Epithelial cell of umbilical artery (primary cell): ENCODE measurements at places on chromosomes 2 and 18. TPM values are rescaled to one million over a fixed set of nuclear protein-coding genes. Genes with fewer than 3 reads are reported as not detected.

CRYBA2 gene
- total RNA-seq: not detected in 2 replicates

ATP6V1B1 gene
- 0.15 and 0.65 TPM in 2 replicates for total RNA-seq

B3GNT7 gene
- total RNA-seq: under 0.01 and 0.15 TPM in 2 replicates

FER1L5 gene
- under 0.01 and 0.15 TPM in 2 replicates for total RNA-seq

PSMA8 gene
- not detected in 2 replicates for total RNA-seq

ATOH8 gene
- total RNA-seq: 4.0 and 5.8 TPM in 2 replicates

ICOS gene
- not detected in 2 replicates for total RNA-seq

FBLN7 gene
- total RNA-seq: 1.8 and 1.9 TPM in 2 replicates

FAP gene
- total RNA-seq: 7.1 and 40.3 TPM in 2 replicates

NAGK gene
- total RNA-seq: 46.8 and 71.3 TPM in 2 replicates

ITGB6 gene
- total RNA-seq: under 0.01 TPM in 1 of 2 replicates, not detected in the other

FBXO36 gene
- total RNA-seq: 1.3 and 1.7 TPM in 2 replicates

CYS1 gene
- not detected in 2 replicates for total RNA-seq

IL36B gene
- total RNA-seq: not detected in 2 replicates

RNF125 gene
- 0.30 and 0.65 TPM in 2 replicates for total RNA-seq

OR6B2 gene
- total RNA-seq: not detected in 2 replicates

EGR4 gene
- total RNA-seq: not detected in 2 replicates

CDCA7 gene
- total RNA-seq: 12.0 and 15.7 TPM in 2 replicates

CBLN2 gene
- 1.3 and 5.9 TPM in 2 replicates for total RNA-seq

DSC3 gene
- 0.61 and 1.3 TPM in 2 replicates for total RNA-seq

ALPG gene
- not detected in 2 replicates for total RNA-seq

VWA3B gene
- total RNA-seq: not detected in 2 replicates

SPATA3 gene
- total RNA-seq: not detected in 2 replicates

PTH2R gene
- under 0.01 TPM in 1 of 2 replicates, not detected in the other for total RNA-seq

CNGA3 gene
- not detected in 2 replicates for total RNA-seq

SOWAHC gene
- total RNA-seq: 4.9 and 5.9 TPM in 2 replicates

RAX gene
- total RNA-seq: not detected in 2 replicates

SP9 gene
- 0.15 TPM in 1 of 2 replicates, not detected in the other for total RNA-seq

TMEM37 gene
- total RNA-seq: 0.32 and 0.91 TPM in 2 replicates

ASPRV1 gene
- 0.32 TPM in 1 of 2 replicates, not detected in the other for total RNA-seq

OTOS gene
- not detected in 2 replicates for total RNA-seq

NEUROD1 gene
- total RNA-seq: not detected in 2 replicates

ALK gene
- total RNA-seq: not detected in 2 replicates

PPP1R1C gene
- 0.32 TPM in 1 of 2 replicates, not detected in the other for total RNA-seq

RAB27B gene
- 0.32 and 0.46 TPM in 2 replicates for total RNA-seq

ERFE gene
- 0.30 and 0.32 TPM in 2 replicates for total RNA-seq

ERICH2 gene
- not detected in 2 replicates for total RNA-seq

KIAA2012 gene
- total RNA-seq: not detected in 2 replicates

LAPTM4A gene
- 79.6 and 94.2 TPM in 2 replicates for total RNA-seq

PRKAG3 gene
- not detected in 2 replicates for total RNA-seq

VSNL1 gene
- 0.76 TPM in 1 of 2 replicates, not detected in the other for total RNA-seq

C1GALT1C1L gene
- total RNA-seq: 0.97 TPM in 1 of 2 replicates, not detected in the other

LCT gene
- not detected in 2 replicates for total RNA-seq

EEF1B2 gene
- 649 and 973 TPM in 2 replicates for total RNA-seq

RBM43 gene
- 2.7 and 2.9 TPM in 2 replicates for total RNA-seq

REG3G gene
- total RNA-seq: not detected in 2 replicates
